ENCODE measurements at places on chromosomes 6 and 20.

GRCh38 chr6:23447731-23448130, 678.3 kb upstream of the NRSN1 start:
- DNase-seq, result no peak

DNA sequence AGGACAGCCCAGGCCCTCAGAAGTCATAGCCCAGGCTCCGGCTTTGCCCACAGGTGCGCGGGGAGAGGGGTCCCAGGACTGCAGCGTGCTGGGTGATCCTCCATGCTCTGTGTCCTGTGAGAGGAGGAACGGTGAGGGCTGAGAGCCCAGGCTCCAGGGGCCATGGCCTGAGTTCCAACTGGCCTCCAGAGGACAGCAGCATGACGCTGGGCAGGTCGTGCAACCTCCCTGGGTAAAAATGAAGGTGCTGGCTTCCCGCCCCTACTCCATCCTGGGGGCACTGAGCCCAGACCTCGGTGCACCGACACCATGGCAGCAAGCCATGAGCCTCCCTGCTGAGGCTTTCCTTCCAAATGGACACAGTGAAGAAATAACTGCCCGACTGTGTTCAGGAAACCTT, 305.4 kb downstream of the TAF4 start:
- no peak for DNase-seq

- DNase-seq, result no peak
These were observed 95.1 kb upstream of the FOXP4 start for GRCh38 chr6:41451039-41451438.

- no peak for DNase-seq
These were observed 18.8 kb upstream of the NHSL1 start for GRCh38 chr6:138518054-138518453.

GRCh38 chr6:80942911-80943310, 809.6 kb downstream of the TENT5A start:
- DNase-seq, result no peak

- no peak for DNase-seq
These were observed 571 bp upstream of the PRPF6 start for GRCh38 chr20:63980317-63980805.

DNA sequence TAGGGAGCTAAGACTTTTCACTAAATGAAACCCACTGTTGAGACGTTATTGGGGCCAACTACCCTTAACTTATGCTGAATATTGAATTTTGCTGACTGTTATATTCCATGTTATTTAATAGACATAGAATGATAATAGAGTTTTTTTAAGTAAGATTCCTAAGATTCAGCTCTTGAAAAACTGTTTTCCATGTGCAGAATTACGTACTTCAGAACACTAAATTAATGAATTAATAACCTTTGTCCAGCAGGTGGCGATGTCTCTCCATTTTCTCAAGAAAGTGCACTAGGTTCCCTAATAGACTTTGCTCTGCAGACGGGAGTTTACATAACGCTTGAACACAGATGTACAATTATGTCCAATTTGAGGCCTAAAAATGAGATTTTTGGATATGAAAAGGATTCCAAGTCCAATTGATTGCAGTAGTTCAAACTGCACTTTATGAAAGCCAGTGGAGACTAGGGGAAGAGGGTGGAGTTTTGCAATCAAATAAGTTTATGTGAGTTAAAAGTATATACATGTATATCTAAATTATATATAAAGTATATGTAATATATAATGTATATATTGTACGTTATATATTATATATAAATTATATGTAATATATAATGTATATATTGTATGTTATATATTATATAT, 282.1 kb downstream of the UST start:
- DNase-seq, result no peak

DNA sequence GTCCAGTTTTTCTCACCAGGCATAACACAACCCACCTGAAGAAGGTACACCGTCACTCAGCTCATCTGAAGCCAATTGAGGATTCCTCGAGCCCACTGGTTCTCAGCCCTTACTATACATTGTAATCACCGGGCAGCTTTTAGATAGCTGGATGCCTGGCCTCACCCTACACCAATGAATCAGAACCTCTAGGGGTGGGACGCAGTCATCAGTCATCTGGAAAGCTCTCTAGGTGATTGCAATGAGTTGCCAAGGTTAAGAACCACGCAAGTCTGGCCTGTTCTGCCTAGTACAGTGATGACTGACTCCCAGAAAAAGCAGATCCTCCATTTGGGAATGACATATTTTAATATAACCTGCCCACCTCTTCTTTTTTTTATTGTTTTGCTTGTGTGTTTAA, 41.1 kb downstream of the MC3R start:
- no peak for DNase-seq

- DNase-seq, result no peak
These were observed 73.5 kb downstream of the EYS start for GRCh38 chr6:65633501-65633900.

GRCh38 chr6:44020664-44021425, 106.4 kb downstream of the MRPL14 start:
- DNase-seq, result no peak

DNA sequence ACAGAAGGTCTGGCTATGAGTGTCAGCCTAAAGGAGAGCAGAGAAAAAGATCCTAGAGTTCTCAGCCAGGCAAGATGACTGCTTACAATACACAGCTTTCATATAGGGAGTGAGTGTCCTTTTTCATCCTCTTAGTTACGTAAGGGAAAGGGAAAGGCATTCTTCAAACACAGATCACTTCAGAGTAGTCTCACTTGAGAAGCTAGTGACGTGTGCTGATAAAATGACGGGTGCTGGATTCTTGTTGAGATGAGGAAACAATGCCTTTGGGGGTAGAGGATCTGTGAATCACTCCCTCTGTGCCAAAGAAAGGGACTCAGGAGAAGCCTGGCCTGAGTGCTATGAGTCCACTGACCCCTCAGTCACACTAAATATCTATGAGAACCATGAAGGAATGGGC, 117.3 kb downstream of the QRSL1 start:
- no peak for DNase-seq

DNA sequence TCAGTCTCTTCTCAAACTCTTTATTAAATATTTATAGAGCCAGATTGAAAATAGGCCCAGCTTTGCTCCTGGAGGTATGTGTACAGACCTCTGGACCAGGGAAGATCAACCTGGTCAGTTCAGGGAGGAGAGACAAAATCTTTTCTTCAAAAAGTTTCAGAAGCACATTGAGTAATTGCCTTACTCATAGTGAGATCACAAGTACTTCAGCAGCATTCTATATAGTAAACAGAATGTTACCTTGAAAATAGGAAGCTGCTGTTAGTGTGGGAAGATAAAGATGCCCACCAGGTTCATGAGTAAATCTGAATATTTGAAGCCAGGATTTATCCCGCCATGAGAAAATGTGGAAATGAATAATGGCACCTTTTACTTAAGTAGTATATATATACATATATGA, 665.9 kb upstream of the CITED2 start:
- no peak for DNase-seq

GRCh38 chr6:111837641-111838500, 35.4 kb downstream of the FYN start:
- DNase-seq, result peak; percentile 53

DNA sequence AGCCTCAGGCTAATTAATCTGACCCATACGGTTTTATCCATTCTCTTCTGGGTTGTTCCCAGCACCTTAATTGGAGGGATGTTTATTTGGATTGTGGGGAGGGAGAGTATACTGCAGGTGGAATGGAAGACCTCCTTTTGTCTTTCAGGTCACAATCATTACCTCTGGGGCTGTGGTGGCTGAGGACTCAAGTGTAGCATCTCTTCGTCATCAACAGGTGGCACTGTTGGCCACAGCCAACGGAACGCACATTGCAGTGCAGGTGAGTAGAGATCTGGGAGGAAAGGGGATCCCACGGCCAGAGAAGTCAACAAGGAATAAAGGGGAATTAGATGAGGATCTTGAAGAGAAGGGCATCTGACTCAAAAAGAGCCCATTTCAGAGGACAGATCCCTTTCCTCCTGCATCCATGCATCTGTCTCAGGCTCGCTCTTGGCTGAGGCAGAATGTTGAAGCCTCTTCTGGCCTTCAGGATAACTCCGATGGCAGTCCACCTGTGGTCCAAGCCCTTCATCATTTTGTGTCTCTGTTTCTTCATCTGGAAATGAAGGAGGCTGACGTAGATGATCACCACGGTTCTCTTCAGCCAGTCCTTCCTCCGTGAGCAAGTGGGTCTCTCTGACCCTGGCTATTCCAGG, 3.2 kb upstream of the DEF6 start:
- DNase-seq, result peak; percentile 42

- no peak for DNase-seq
These were observed 15.0 kb downstream of the ELOVL5 start for GRCh38 chr6:53333439-53334408.

GRCh38 chr6:54053881-54054391, 57.3 kb upstream of the MLIP start:
- DNase-seq, result no peak

DNA sequence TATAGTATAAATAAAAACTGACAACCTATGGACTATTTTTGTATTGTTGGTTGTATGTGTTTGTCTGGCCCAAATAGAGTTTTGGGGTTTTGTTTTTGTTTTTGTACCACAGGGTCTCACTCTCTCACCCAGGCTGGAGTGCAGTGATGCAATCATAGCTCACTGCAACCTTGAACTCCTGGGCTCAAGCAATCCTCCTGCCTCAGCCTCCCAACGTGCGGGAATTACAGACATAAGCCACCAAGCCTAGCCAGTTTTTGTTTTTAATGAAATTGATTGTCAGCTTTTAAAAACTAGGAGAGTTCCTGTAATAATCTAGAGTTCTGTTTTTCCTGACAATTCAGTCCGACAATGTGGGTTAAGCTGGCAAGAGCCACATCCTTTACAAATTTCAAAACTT, 98.7 kb downstream of the ZMYND8 start:
- DNase-seq, result no peak

- no peak for DNase-seq
These were observed 31.5 kb downstream of the POM121L2 start for GRCh38 chr6:27280540-27281000.

DNA sequence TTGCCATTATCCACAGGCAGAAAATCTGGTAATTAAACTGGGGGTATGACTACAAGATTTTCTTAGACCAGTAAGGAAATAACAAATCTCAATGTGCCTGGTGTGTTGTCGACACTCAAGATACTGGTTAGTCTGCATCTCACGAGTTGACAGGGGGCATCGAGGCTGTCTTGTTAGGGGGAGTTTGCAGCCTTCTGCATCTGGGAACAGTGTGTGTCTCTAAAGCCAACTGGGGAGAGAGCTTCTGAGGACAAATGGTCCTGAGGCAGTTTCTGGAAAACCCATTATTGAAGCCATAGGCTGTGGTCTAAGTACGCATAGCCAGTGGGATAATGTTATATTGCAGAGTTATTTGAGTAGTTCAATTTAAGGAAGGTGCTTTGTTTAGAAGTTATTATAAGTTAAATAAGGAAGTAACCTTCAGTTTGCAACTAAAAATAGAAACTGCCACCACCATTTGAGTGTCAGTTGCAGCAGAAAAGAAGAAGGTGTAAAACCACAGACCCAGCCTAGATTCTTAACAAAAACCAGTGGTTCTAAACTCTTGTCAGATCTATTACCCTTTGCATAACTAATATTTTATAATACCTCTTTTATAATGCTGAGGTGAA, 15.4 kb upstream of the MAPK13 start:
- DNase-seq, result no peak

DNA sequence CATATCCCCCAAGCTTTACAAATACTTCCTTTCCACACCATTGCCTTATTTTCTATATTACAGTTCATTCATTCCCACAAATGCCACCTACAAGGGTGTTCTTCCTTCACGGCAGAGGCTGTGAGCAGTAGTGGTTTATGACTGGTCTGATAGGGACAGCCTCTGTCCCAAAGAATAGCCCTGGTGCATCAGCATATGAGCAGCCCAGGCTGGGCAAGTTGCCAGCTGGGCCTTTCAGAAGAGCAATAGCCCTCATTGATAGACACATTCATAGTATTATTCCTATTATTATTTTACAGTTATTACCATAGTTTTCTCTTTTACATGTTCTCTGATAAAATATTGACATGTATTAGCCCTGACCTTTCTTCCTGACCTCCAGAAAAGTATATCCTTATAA, 149.9 kb downstream of the MMS22L start:
- DNase-seq, result no peak

- DNase-seq, result no peak
These were observed 165.0 kb downstream of the PDE7B start for GRCh38 chr6:136016228-136017225.

GRCh38 chr6:151493804-151494234, at the start of gene CCDC170:
Gene CCDC170 (plus strand): TSS chr6:151494017. CDS start chr6:151494129, 112 bp downstream.
- no peak for DNase-seq

- DNase-seq, result no peak
These were observed 136.7 kb upstream of the CST7 start for GRCh38 chr20:24812373-24812772.

- DNase-seq, result no peak
These were observed 6.0 kb downstream of the NOX3 start for GRCh38 chr6:155449450-155450239.

DNA sequence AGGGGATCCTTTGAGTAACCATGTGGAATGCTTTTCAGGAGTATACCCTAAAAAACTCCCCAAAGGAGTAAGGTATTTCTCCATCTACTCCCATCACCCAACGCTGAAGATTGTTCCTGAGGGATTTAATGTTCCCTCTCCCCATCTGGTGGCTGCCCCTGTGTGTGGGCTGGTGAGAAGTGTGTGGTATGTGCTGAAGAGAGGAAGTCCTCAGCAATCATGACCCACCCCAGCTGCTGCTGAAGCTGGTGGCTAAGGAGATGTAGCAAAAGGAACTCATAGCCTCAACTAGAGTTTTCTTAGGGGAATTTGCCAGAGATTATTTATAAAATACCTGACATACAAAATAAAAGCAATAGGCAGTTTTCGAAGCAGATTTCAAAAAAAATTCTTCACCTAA, 114.3 kb upstream of the JAG1 start:
- no peak for DNase-seq

GRCh38 chr20:37205794-37206193, 26.4 kb upstream of the MROH8 start:
- DNase-seq, result no peak

DNA sequence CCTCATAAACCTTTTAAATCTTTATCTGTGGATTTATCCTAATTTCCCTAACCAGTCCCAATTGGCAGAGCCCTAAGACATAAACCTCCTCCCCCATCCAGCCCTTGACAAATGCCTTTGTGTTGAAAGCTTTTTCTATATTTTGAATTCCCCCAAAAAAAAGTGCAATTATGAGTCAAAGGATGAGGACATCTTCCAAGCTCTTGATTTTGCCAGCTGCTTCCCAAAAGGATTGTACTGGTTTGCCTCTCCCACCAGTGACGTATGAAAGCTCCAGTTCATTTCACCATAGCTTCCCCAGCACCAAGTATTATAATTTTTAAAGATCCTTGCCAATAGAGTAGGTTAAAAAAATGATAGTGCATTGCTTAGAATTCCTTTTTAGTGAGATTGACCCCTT, 38.9 kb downstream of the SIRPA start:
- DNase-seq, result no peak

DNA sequence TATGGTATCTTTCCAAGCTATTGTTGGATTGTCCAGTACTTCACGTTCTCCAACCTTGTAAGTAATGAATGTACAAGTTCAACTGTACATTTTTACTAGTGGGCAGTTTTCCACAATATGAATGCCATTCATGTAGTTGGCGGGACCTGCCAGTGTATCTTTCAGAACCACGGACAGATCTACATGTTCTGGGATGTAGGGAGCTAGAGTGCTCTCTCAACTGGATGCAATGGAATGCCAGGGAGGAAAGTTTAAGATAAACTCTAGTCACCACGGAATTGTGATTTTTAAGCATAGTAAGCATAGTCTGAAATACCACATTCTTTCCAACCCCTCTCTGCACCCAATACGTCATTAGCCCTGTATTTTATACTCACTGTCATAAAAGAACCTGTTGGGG, 21.5 kb upstream of the HLA-C start:
- DNase-seq, result no peak
